ENCODE measurements at places on chromosomes 1 and 21.
A peak's percentile ranks its signal among the peaks of the same experiment; 100 is the strongest.

- no peak for DNase-seq
Observed at GRCh38 chr21:31482460-31482859, 138.4 kb upstream of the TIAM1 start.

DNA sequence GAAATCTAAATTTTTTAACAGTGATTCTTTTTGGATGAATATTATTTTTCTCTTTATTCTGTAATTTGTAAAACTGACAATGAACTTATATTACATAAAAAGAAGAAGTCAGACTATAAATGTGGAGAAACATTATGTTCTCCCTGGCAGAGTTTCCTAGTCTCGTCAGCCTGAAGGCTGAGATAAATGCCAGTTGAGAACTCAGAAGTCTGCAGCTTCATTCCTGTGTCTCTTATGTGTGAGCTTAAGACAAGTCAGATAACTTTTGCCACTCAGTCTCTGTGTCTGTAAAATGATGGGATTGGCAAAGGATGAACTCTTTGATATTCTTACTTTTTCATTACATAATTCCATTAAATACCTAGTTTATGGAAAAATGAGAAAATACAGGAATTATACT is 568.8 kb upstream of the ZRANB2 start:
- DNase-seq = no peak

- peak; percentile 48 for DNase-seq
Observed at GRCh38 chr1:182615468-182616129, 11.4 kb upstream of the RGS16 start.

DNA sequence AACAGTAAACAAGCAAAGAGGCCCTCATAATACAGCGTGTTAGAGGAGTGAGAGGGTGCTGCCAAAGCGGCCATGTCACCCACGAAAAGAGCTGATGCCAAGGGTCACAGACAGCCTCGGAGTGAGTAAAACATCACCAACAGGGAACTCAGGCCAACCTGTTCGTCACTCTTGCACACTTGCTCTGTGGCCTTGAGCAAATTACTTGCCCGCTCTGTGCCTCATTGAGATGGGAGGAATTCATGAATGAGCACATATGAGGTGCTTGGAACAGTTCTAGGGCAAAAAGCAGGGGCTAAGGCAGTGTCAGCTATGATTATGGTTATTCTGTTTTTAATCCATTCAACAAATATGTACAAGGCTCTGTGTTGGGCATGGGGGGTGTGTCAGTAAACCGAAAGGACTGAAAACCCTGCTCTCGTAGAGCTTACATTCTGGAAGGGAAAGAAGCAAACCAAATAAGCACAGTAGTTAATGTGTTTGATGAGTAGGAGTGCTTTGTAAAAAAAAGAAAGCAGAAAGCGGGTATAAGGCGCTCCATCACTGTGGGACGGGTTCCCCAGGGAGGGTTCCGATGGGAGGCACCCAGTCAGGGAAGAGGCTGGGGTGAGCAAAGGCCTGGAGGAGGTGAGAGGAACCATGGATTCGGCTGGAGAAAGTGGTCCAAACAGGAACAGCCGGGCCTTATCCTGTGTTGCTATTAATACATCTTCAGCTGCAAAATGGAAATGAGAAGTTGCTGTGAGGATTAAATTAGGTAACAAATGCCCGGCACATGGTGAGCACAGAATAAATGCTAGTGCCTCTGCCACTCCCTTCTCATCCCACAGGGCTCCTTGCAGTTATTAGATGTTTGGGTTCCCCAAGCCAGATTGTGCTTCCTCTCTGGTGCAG is 39.5 kb upstream of the RD3 start:
- DNase-seq = no peak

GRCh38 chr1:62342270-62342669 is 23.0 kb upstream of the KANK4 start:
- DNase-seq = no peak

Measured in left ventricle myocardium inferior (tissue), 1 donor.